ENCODE measurements at places on chromosomes 13 and 19. TPM values are rescaled to one million over a fixed set of nuclear protein-coding genes. Genes with fewer than 3 reads are reported as not detected.

- H3K4me3 ChIP-seq = no peak overlapping the region
- H3K27me3 ChIP-seq = no peaks in the 10 kb centered on the region
- no peaks in the 10 kb centered on the region for H3K4me1 ChIP-seq
- H3K27ac ChIP-seq = no peak overlapping the region
- DNase-seq = no peak
- H3K36me3 ChIP-seq = no peaks in the 10 kb centered on the region
Measured at GRCh38 chr19:18897094-18898029, 1.4 kb upstream of the CERS1 start.

- H3K36me3 ChIP-seq = no peaks in the 10 kb centered on the region
- H3K4me3 ChIP-seq = no peak overlapping the region
- H3K27me3 ChIP-seq = no peaks in the 10 kb centered on the region
- no peak overlapping the region for H3K27ac ChIP-seq
- peaks cover 3% of the 10 kb centered on the region for H3K4me1 ChIP-seq
Measured at GRCh38 chr13:106163426-106163825, 372.0 kb downstream of the EFNB2 start.

DNA sequence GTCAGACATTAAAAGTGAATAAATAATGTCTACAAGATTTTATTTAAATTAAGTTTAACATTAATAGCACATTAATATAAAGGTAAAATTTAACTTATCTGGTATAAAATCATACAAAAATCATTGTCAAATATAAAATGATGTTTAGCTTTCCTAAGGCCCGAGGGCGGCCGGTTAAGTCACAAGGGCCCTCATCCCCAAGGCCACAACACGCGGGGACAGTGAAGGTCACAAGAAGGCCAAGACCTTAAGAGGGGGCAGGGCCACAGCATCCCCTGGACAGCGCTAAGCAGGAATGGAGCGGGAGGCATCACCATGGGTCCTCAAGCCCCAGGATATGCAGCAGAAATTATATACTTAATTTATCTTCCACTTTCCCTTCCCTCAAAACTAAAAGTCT, 62.7 kb upstream of the ZNF85 start:
- no peak overlapping the region for H3K27ac ChIP-seq
- DNase-seq = no peak
- H3K36me3 ChIP-seq = no peaks in the 10 kb centered on the region

GRCh38 chr19:8503510-8503909, 1.1 kb upstream of the PRAM1 start:
- no peak overlapping the region for H3K27ac ChIP-seq
- H3K36me3 ChIP-seq = no peaks in the 10 kb centered on the region
- no peaks in the 10 kb centered on the region for H3K27me3 ChIP-seq
- no peaks in the 10 kb centered on the region for H3K4me1 ChIP-seq
- DNase-seq = no peak
- no peak overlapping the region for H3K4me3 ChIP-seq

DNA sequence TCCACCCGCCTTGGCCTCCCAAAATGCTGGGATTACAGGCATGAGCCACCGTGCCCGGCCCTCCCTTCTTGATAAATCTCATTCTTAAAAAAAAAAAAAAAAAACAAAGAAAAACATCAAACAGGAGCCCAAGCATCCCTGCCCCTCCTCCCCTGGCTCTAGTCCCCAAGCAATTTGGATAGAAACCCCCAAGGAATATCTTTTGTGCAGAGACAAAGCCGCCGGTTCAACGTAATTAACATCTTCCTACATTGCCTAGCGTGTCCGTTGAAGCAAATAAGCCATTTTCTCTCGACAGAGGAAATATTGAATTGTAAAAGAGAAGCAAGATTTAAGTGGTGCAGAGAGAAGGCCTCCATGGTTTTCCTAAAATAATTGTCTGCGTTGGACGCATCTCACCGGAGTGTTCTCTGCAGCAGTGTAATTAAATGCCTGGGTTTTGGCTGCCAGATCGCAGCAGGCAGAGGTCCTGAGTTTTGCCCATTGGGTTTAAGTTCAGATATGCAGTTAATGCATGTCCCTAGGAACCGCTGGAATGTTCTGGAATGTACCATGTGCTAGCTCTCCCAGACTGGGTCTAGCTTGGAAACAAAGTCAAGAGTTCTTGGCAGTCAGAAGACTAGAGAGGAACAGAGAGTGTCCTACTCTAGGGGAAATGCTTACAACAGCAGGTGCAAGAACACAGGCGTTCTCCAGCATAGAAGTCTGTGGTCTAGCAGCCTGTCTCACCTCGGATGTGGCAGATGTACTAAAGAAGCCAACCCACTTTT, 30.8 kb downstream of the PIN1 start:
- H3K27me3 ChIP-seq = no peaks in the 10 kb centered on the region
- H3K36me3 ChIP-seq = no peaks in the 10 kb centered on the region
- no peak overlapping the region for H3K4me3 ChIP-seq
- no peak overlapping the region for H3K27ac ChIP-seq
- no peaks in the 10 kb centered on the region for H3K4me1 ChIP-seq

- DNase-seq = no peak
- H3K27ac ChIP-seq = peak overlapping the region; percentile 71
- H3K4me3 ChIP-seq = no peak overlapping the region
- H3K27me3 ChIP-seq = no peaks in the 10 kb centered on the region
- no peaks in the 10 kb centered on the region for H3K36me3 ChIP-seq
Measured at GRCh38 chr19:8001651-8001994, 3.8 kb downstream of the ELAVL1 start.

DNA sequence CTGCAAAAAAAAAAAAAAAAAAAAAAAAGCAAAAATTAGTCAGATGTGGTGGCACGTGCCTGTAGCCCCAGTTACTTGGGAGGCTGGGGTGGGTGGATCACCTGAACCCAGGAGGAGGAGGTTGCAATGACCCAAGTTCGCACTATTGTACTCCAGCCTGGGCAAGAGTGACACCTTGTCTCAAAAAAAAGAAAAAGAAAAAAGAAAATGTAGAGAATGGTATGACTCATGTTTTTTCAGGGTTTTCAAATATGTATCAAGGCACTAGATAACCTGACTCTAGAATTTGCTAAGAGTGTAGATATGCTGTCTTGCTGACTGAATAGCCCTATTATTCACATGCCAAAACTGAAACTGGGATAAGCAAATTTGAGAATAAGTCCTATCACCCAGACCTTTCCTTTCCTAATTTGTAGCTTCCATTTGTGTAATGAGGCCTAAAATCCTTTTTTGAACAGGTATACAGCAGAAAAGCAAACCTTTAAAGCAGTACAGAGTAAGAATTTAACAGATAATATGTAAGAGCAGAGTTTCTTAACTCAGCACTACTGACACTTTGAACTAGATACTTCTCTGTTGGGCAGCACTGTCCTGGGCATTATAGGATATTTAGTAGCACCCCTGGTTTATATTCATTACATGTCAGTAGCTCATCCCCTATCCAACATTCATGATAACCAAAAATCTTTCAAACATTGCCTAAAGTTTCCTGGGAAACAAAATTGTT, 108.6 kb downstream of the ELF1 start:
- H3K4me1 ChIP-seq = no peaks in the 10 kb centered on the region
- H3K27ac ChIP-seq = no peak overlapping the region

Gene ZNF296
- total RNA-seq = 2.1 TPM

Gene CABP5
- total RNA-seq = not detected

Gene PPP1R12C
- total RNA-seq = 146 TPM
